ENCODE measurements at places on chromosomes 3 and 15. TPM values are rescaled to one million over a fixed set of nuclear protein-coding genes. Genes with fewer than 3 reads are reported as not detected.

Gene MAP1A
- total RNA-seq = 1.4 TPM

Gene LZTFL1
- total RNA-seq = 11.9 TPM

Gene KBTBD13
- not detected for total RNA-seq

Gene DNAH12
- 0.04 TPM for total RNA-seq

Gene SIDT1
- total RNA-seq = not detected

Gene ZNF80
- total RNA-seq = not detected

Gene NTRK3
- total RNA-seq = not detected

Gene HIGD2B
- 0.07 TPM for total RNA-seq

Gene NEIL1
- 10.6 TPM for total RNA-seq

Gene TMCO5A
- not detected for total RNA-seq

Gene CKMT1A
- not detected for total RNA-seq

Gene TUSC7
- total RNA-seq = not detected

Gene GUCA1C
- total RNA-seq = not detected
